ENCODE measurements at places on chromosomes 7 and 10. TPM values are rescaled to one million over a fixed set of nuclear protein-coding genes. Genes with fewer than 3 reads are reported as not detected.

SRRM3 gene
- total RNA-seq, result 0.43 TPM

CALY gene
- total RNA-seq, result not detected

DNA sequence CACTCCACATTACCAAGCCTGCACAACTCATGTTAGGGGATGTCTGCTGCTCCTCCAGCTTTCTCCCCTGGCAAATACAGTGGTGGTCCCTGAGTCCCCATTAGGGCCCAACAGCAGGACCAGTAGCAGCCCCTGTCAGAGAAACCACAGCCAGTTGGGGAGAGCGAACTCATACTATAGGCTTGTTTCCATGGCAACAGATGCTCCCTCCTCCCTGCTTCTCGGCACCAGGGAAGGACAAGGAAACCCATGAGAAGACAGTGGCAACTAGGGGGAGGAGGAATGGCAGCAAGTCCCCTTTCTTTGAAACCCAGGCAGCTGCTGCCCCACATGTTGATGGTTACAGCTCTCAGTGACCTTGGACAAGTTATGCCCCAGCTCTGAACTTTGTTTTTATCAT is 326.4 kb downstream of the KCNMA1 start:
- DNase-seq, result peak; percentile 69
- H3K4me3 ChIP-seq, result no peak overlapping the region
- no peaks in the 10 kb centered on the region for H3K36me3 ChIP-seq
- peak overlapping the region; percentile 19 for H3K27ac ChIP-seq

GRCh38 chr10:75179657-75180177 is 30.9 kb upstream of the VDAC2 start:
- no peak for DNase-seq
- no peaks in the 10 kb centered on the region for H3K4me1 ChIP-seq
- no peak overlapping the region for H3K4me3 ChIP-seq
- H3K36me3 ChIP-seq, result peaks cover 20% of the 10 kb centered on the region

DNA sequence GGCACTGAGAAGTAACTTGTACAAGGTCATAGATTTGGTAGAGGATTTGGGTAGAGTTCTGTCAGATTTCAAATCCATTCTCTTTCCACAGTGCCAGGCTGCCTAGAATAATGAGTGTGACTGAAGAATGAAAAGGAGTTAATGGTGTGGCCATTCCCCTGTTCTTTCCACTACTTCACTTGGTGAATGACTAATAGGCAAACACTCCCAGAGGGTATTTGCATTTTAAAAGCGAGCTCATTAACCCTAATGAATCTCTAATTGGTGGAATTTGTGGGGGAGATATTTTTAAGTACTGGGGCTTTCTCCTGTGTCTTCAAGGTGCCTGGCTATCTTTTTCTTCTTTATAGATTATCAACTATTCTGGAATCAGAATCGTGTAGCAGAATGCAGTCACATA is 74.8 kb upstream of the RPA3 start:
- no peak overlapping the region for H3K27ac ChIP-seq
- no peak for DNase-seq
- no peaks in the 10 kb centered on the region for H3K27me3 ChIP-seq
- no peaks in the 10 kb centered on the region for H3K36me3 ChIP-seq
- H3K4me1 ChIP-seq, result no peaks in the 10 kb centered on the region

GRCh38 chr10:22954970-22955369 is 27.1 kb downstream of the ARMC3 start:
- H3K4me3 ChIP-seq, result no peak overlapping the region
- H3K4me1 ChIP-seq, result no peaks in the 10 kb centered on the region
- no peak for DNase-seq
- H3K27me3 ChIP-seq, result 0 out of 2 replicates have a peak, but pooled peaks cover under 1% of the 10 kb centered on the region
- H3K27ac ChIP-seq, result no peak overlapping the region

DNA sequence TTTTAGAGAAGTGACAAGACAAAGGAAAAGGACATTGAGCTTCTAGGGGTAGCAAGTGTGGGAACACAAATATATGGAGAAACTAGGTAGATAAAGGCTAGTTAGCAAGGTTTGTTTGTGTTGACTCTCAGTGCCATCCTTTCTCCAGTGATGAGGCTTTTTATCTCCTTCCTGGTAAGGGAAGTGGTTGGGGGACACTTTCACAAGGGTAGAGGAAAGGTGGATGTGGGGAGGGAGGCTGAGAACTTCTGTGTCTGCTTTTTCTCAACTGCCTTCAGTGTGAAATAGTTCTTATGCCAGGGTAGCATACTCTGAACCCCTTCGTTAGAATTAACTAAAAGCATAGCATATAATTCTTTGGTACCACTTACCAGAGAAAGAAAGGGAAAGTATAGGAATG is 93.0 kb upstream of the STRIP2 start:
- no peak overlapping the region for H3K4me3 ChIP-seq
- H3K4me1 ChIP-seq, result no peaks in the 10 kb centered on the region
- H3K27me3 ChIP-seq, result no peaks in the 10 kb centered on the region
- H3K27ac ChIP-seq, result no peak overlapping the region
- DNase-seq, result no peak

Data from SJCRH30 (cell line).